B cell (primary cell): ENCODE measurements at places on chromosomes 2 and 18.

GRCh38 chr2:62506421-62506750, 391 bp upstream of the TMEM17 start:
- no peak for DNase-seq

GRCh38 chr2:26581266-26581990, 59.7 kb downstream of the CIB4 start:
- DNase-seq: no peak

- DNase-seq: no peak
Observed at GRCh38 chr18:43405097-43405496, 127.8 kb upstream of the SYT4 start.

DNA sequence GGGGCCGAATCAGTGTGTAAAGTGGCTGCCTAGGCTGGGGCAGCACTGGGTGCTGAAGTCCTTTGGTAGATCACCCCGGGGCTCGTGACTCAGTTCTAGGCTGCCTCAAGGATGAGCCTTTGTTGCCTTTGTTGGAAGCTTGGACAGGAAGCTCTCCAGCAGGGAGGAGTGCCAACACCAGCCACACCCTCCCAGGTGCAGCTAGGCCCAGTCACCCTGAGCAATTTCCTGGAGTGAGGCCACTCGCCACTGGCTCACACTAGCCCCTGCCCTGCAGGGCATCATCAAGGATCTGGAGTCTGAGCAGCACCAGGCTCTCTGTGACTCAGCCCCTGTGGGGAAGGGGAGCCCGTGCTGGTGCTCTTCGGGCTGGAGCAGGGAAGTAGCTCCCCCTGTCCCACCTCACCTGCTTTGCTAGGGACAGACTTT, 6.7 kb upstream of the SDC1 start:
- no peak for DNase-seq

- no peak for DNase-seq
Observed at GRCh38 chr2:81583311-81584108, 1279.0 kb upstream of the LRRTM1 start.

DNA sequence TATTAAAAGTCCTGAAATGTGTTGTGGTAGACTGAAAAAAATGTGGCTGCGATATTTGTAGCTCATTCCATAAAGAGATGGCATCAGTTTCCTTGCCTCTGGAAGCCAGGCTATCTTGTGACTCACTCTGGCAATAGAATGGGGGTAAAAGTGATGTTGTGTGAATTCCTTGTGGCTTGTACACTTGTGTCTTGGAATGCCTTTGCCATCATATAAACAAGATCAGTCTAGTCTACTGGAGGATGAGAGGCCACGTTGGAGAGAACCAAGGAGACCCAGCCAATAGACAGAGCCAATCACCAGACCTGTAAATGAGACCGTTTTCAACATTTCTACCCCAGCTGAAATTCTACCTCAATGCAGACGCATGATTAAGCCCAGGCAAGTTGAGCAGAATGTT, 254.1 kb downstream of the TRIB2 start:
- DNase-seq: no peak

GRCh38 chr18:21980744-21981143, 188.6 kb upstream of the GATA6 start:
- DNase-seq: no peak

DNA sequence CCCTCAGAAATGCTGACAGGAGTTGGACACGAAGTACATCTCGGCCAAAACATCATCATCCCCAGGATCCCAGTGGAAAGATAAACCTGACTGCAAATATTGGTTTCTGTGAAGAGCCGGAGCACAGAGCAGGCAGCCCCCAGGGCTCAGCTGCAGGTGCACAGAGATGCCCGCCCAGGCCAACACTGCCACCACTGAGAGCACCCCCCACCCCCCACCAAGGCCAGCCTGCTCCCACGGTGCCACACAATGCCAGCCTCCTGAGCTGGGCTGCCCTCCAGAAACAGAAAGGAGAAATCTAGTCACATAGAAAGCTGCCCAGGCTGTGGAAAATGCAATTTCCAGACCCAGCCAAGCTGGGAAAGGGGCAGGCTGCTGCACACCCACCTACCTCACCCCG, 71.7 kb downstream of the GALNT14 start:
- no peak for DNase-seq

DNA sequence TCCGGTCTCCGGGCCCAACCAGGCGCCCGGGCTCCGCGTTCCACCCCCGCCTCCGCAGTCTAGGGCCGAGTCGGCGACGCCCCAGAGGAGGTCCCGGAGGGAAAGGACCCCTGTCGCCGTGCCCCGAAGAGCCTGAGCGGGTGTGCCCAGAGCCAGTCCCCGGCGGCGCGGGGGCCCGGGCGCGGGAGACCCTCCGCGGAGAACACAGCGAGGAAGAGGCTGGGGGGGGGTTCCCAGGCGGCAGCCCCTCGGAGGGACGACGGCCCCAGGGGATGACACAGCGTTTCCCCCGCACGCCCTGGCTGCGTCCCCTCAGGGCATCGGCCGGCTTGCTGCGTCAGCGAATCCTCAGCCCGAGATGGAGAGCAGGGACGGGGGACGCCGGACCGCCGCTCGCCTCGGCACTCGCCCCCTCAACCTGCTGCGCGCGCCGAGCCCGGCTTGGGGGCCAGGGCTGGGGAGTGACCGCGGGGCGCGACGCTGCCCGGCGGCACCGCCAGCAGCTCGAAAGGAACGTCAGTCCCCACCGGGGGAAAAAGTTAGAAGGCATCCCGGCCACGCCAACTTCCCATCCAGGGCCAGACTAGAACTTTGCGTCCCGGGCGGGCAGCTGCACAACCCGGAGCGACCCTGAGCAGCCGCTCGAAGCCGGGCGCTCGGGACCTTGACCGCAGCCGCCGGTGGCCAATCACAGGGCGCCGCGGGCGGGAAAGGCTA, 711 bp downstream of the SFXN5 start:
- DNase-seq: no peak

GRCh38 chr2:188666503-188666902, 307.7 kb upstream of the COL3A1 start:
- DNase-seq: no peak

- no peak for DNase-seq
Observed at GRCh38 chr18:25454730-25455129, 102.8 kb upstream of the ZNF521 start.

DNA sequence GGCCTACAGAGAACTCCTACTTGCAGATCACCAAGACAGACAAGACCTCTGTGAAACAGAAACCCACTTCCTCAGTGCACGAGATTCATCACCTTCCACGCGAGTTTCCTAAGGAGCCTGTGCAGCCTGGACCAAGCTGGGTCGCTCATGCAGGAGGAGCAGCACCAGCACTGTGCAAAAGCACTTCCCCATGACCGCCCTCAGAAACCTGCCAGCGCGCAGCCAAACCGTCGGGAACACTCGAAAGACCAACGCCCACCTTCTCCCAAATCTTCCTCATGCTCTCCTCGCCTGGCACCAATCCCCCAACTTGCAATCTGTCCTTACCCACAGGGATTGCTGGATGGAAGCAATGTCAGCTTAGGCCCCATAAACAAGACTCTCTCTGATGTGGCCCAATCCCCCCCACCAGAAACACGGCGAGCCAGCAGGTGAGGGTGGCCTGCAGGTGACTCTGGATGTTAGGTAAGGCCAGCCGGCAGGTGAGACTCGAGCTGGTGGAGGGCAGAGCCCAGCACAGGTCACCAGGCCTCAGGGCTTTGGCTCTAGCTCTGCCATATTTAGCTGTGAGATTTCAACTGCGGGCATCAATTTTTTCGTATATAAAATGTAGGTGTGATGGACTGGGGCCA, 69.4 kb downstream of the PXDN start:
- no peak for DNase-seq

DNA sequence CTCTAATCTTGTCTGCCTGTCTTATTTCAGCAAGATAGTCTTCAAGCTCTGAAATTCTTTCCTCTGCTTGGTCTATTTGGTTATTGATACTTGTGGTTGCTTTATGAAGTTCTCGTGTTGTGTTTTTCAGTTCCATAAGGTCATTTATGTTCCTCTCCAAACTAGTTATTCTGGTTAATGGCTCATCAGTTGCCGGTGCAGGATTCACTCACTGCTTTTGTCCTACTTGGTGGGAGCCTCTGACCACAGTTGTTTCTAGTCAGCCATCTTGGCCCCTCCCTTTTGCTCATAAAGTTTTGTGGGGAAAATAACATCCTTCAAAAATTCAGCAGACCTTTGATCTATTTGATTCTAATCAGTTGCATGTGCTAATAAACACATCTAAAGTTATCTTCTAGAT, 158.6 kb upstream of the PARD3B start:
- no peak for DNase-seq

GRCh38 chr2:106195981-106196380, 1.9 kb upstream of the UXS1 start:
- no peak for DNase-seq

DNA sequence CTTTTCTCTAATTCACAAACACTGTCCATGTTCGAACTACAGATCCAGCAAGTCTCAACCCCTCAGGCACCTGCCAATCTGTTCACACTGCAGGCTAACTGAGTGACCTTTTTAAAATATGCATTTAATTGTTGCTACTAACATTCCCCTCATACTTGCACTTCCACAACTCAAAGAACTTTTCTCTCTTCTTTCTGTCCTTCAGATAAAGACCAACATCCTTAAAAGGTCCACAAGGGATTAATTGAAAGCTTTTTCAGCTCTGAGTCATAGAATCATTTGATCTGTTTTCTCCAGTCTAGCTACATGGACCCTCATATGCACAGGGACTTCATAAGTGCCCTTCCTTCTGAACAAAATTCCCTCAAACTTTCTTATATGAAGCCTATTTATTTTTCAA, 1321.2 kb downstream of the DPP10 start:
- no peak for DNase-seq

DNA sequence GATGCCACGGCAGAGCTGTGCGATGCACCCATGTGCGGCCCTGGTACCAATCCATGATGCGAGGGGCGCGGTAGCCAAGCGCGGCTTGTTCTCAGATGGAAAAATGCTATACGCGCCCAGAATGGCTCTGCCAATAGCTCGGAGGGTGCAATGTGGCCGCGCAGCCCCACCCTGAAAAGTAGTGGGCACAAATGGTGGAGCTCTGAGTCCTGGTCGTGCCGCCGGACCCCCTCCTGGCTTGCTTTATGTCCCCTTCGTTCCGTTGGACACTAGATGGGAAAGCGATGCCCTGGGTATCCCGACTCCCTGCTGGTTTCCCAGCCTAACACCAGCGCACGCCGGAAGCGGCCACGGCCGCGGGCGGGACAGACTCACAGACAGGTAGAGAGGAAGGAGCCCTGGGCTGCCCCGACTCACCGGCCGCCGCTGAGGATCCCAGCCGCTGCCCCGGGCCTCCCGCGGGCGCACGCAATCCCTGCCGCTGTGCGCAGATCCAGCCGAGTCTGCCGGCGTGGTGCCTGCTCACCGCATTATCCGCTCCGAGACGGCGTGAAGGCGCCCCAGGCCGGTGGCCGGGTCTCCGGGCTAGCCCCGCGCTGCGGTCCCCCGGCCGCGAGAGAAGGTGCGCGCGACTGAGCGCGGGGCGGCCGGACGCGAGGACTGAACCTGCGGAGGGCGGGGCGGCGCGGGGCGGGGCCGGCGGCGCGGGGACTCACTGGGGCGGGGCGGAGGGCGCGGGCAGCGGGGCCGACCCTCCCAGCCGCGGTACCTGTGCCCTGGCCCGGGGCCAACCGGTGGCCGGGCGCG, at the start of gene CDC42EP3:
CDC42EP3 (minus strand) TSS at position 634 of the 807 bp plus-strand sequence. CDS start 25,055 bp downstream, outside the sequence.
- peak; percentile 80 for DNase-seq
